Mucosa of descending colon (tissue), 3 donors: ENCODE measurements at places on chromosomes 1 and 21.

DNA sequence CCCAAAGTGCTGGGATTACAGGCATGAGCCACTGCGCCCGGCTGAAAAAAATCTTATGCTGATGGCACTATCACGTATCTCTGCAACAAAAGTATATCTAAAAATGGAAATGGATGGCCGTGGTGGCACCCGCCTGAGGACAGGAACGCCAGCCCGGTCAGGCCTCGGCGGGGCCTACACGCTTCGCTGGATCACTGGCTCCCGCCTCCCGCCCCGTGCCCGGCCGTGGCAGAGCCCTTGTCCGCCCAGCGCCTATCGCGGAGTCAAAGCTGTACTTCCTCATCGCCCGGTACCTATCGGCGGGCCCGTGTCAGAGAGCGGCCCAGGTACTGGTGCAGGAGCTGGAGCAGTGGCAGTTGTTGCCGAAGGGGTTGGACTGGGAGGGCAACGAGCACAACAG, 28.8 kb upstream of the PDPN start:
- no peak for DNase-seq

GRCh38 chr1:165162671-165163241, 193.8 kb downstream of the LMX1A start:
- peak; percentile 17 for DNase-seq

DNA sequence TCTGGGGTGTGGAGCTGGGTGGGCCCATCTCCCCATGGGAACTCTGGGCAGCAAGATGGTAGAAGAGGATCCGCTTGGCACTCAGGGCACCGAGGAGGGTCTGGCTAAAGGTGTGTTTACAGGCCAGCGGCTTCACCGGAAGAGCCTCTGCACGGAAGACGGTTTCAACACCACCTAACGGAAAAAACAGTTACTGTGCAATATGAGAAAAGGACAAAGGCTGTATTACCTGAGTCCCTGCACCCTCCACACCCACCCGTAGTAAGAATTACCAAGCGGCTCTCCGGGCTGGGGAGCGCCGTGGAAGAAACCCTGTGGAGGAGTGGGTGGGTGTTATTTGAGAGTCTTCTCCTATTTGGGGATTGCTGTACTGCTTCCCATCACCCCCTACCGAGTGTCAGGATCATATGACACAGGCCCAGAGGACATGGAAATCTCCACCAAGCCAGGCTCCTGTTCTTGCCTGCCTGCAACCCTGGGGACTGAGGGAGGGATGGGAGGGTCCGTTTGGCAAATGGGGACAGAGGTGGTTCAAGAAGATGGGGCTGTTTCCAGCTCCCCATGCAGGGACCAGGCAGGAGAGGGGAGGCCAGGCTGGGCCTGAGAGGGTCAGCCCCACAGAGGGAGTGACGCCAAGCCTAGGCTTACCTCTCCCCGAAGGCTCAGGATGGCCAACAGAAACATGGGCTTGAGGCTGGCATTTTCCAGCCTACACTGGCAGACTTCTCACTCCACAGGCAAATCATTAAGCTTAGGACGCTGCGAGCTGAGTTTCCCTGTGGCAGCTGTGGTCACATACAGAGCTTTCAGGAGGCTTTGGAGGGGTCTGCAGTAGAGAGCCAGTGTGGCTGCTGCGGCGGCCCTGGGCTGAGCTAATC, 203.5 kb upstream of the TMEM51 start:
- no peak for DNase-seq

GRCh38 chr1:118246646-118247045, 61.6 kb upstream of the SPAG17 start:
- DNase-seq, result no peak

GRCh38 chr1:76786222-76786621, 81.1 kb upstream of the ST6GALNAC5 start:
- DNase-seq, result no peak

DNA sequence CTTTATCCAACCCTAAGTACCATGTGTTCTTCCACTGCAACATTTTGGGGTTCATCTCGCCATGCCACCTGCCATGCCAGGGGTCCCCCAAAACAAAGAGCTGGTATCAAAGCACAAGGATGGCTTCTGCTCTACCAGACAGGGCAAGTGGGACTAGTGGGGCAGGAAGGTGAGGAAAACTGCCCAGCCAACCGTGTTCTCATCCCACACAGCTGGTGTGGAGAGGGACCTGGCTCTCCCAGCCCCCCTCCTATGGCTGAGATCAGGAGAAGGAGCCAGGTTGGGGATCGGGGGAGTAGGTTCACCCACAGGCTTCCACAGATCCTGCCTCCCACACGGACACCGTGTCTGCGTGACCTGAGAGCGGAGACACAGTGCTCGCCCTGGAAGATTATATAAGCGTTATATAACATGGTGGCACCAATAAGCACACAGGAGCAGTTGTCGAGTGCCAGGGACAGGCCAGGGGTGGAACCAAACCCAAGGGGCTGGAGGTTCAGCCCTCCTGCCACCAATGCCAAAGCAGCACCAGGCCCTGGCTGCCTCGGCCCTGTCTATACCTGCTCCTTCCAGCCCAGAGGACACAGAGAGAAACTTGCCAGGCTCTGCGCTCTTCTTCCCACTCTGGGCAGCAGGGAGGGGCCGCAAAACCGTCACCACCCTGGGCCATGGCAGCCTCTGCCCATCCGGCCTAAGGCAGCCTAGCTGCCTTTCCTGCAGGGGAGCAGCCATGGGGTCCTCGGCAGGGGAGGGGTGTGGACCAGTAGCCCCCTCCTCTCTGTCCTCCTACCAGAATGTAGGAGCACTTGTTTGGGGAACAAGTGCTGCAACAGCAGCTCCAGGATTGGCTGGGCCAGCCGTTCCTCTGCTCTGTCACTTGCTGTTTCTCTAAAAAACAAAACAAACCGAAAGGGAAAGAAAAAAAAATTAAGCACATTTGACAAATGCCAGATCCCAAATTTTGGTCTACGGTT, 43.5 kb downstream of the CD34 start:
- DNase-seq, result no peak

DNA sequence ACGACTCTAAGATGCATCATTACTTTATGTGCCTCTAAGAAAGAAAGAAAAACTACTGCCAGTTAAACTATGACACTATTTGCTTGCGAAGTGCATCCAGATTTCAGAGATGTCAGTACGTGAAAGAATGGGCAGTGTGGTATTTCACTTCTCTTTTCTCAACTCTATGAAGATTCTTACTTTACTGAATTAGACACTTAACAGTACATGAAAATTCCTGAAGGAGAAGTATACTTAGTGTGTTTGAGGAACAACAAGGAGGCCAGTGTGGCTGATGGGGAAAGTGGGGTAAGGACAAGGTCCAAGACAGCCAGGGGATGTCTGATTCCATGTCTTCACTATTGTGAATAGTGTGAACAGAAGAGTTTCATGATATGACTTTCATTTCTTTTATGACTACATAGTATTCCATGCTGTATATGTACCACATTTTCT, 53.9 kb upstream of the HSD17B7 start:
- DNase-seq, result no peak

DNA sequence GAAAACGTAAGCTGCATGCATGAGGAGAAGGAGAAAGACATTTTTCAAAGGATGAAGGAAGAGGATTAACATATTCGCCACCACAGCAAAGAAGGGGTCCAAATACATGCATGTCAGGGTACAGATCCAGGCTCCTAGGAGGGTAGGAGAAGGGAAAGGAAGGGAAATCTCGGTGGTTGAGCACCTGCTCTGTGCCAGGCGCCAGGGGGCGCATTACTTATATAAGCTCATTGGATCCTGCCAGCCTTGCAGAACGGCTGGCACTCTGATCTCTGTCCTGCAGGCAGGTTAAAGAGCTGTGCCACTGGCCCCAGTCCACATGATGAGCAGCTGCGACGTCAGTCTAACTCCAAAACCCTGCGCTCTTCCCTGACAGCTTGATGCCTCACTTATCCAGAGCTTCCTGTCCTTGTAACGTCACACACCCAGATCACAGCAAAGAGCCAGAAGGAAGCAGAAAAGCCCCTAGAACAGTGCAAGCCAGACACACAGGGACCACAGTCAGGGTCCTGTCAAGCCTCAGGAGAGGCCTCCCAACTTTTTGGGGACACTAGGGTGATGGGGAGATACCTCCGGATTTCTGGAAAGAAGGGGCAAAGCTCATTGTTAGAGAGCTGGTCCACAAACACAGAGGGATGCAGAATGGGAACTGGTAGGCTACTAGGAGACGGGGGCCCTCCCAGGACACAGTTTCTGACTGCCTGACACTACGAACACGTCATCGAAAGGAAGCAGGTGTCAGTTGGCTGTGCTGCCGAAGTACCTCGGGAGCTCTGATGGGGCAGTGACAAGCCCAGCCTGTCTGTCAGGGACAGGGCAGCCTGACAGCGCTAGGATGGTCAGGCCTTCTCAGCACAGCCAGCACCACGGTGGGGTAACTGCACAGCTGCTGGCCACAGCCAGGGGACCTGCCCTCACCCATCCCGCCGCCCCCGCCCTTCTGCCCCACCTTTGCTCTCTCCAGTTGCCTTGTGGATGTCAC, 99.1 kb downstream of the BEND5 start:
- DNase-seq, result peak; percentile 65

- DNase-seq, result no peak
Measured at GRCh38 chr1:220681220-220681880, 8.8 kb upstream of the C1orf115 start.

- no peak for DNase-seq
Measured at GRCh38 chr1:19398309-19398760, 86.2 kb downstream of the SLC66A1 start.

DNA sequence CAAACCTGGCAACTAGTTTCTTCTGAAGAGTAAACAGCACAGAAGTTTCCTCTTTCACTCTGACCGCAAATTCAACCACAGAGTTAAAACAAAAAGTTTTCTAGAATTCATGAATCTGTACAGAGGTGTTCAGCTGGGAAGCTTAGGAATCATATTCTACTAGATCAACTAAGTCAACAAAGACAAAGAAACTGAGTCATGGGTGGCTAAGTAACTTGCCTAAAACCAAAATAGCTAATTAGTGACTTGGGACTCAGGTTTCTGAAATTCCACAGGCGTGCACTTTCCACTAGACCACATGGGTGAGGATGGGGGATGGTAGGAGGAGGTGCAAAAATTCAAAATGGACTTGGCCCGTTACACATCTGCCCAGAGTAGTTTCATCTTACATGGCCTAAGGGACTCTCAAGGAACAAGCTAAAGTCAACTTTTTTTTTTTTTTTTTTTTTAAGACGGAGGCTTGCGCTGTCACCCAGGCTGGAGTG, 25.8 kb downstream of the PTPN14 start:
- no peak for DNase-seq

DNA sequence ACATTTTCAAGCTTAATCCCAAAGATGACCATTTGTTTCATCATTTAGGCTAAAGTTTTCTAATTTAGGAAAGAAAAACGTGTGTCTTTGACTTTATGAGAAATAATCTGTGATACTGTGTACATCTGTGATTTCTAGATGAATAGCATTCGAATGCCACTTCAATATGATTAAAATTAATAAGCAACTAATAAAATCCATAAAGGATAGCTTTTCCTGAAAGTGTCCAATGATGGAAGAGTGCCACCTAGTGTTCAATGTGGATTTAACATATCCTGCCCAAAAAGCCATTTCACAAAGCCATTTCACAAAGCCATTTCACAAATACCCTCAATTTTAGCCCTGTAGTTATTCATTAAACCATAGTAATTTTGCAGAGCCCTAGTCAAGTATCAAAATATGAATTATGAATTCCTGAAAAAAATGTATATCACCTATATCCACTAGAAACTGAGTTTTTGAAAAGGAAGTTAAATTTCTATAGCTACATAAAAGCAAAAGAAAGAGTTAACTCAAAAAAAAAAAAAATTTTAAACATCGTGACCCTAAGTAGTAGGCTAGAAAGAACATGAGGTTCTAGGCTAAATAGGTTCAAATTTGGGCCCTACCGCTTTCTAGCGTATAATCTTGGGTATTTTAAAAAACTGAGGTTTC, 19.1 kb downstream of the NME7 start:
- DNase-seq, result no peak

- DNase-seq, result no peak
Measured at GRCh38 chr1:19775831-19776230, 23.9 kb downstream of the TMCO4 start.

GRCh38 chr1:186880982-186881381, 52.2 kb downstream of the PLA2G4A start:
- no peak for DNase-seq

GRCh38 chr21:45941338-45941710, 40.2 kb upstream of the COL6A1 start:
- no peak for DNase-seq

- no peak for DNase-seq
Measured at GRCh38 chr1:101178688-101179491, 57.9 kb upstream of the S1PR1 start.

- no peak for DNase-seq
Measured at GRCh38 chr1:207335695-207336363, 14.4 kb downstream of the CD55 start.

GRCh38 chr1:103266036-103266435, 157.7 kb upstream of the COL11A1 start:
- DNase-seq, result no peak

DNA sequence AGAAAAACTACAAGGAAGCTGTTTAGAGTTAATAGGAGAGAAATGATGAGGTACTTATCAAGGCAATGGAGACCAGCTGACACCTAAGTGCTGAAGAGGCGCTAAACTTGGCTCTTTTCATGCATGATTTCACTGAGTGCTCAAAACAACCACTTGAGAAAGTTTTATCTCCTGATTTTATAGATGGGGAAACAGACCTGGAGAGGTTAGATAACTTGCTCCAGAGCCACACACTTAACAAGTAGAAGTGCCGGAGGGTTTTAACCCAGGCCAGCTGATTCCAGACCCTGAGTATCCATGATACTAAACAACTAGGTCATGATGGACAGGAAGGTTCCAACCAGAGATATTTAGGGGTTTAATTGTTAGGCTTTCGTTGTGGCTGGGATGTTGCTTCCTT, 25.9 kb downstream of the UBE2U start:
- DNase-seq, result no peak

- DNase-seq, result no peak
Measured at GRCh38 chr1:60066001-60066400, 7.6 kb downstream of the C1orf87 start.

DNA sequence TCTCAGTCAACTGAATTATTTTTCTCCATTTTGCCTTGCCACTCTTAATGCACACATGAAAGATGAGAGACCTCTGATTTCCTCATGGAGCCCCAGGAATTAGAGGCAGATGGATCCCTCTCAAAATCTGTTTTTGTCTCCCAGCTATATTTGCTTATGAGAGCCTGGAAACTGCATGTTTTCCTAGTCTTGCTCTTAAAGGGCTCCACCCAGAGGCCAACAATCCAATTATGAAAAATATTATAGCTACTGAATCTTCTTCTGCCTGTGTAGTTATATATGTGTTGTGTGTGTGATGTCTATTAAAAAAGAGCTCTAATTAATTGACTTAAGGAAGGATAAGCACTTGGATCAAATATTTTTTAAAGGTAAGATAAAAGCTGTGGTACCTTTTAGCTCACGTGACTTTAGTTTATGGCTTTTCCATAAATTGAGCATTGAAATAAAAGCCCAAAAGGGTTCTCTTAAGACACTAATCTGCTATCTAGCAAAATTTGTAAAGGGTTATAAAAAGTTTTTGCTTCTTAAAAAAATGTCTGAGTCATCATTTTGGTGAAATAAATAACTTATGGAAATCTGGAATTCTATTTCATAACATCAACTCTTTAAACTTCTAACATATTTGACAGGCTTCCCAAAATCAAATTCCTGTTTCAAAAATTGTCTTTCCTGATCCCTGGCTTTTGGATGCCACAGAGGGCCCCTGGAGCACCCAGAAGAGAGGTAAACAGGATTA, 31.2 kb upstream of the TSPEAR start:
- DNase-seq, result no peak

GRCh38 chr1:213987422-213987926, 299 bp upstream of the PROX1 start:
- no peak for DNase-seq
